NCI-H82 (cell line): ENCODE measurements at places on chromosomes 7 and 10.

DNA sequence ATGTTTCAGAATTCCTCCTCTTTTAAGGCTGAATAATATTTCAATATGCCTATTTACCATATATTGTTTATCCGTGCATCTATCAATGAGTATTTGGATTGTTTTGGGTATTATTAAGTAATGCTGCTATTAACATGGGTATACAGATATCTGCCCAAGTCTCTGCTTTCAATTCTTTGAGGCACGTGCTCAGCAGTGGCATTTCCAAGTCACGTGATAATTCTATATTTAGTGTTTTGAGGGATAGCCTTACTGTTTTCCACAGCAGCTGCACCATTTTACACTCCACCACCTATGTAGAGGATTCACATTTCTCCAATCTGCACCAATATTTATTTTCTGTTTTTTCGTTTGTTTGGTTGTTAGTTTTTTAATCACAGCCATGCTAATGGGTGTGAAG, 636.8 kb upstream of the ANKRD30A start:
- no peak for DNase-seq

DNA sequence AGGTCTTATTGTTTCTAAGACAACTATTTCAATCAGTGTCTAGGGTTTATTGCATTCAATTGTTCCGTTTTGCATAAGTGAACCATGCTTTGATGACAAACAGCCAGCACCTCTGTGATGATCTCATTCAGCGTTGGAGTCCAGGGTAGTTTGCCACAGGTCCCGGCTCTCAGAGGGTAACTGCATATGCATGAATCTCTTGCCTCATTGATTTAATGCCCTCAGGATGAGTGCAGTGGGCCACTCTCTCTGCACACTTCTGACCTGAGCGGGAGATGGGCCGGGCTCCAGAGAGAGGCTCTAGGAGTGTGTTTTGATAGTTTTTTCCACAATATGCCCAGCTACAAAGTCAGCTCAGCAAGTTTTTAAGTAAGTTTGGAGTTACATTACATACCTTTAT, 83.9 kb downstream of the HECW1 start:
- DNase-seq = no peak

- DNase-seq = no peak
These were observed 26.2 kb downstream of the ANTXRL start for GRCh38 chr10:46312953-46313352.

DNA sequence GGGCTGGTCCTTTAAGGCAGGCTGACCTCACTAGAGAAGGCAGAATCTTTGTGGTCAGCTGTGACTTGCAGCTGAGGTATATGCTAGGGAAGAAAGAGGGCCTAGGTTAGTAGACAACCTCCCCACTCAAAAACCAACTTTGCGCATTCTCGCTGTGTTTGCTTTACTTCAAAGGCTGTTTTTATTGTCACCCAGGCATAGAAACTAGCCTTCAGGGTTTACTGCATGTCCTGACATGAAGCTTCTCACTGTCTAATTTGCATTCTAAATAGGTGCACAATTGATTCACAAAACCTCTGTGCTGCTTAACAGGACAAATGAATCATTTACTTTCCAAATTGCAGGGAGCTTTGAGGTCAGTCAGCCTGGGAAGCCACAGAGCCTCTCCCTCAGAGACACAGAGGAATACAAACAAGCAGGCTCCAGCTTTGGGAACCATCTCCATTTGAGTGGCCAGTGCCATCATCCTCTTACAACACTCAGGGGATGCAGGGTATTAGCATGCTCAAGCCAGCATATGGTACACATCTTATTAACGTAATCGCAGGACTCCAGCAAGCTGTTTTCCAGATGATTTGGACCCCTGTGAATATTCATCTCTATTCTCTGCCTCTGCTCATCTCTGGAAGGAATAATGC, 596.4 kb upstream of the GHITM start:
- DNase-seq = peak; percentile 95

- DNase-seq = no peak
These were observed 47.0 kb upstream of the RPA3 start for GRCh38 chr7:7765422-7765821.

DNA sequence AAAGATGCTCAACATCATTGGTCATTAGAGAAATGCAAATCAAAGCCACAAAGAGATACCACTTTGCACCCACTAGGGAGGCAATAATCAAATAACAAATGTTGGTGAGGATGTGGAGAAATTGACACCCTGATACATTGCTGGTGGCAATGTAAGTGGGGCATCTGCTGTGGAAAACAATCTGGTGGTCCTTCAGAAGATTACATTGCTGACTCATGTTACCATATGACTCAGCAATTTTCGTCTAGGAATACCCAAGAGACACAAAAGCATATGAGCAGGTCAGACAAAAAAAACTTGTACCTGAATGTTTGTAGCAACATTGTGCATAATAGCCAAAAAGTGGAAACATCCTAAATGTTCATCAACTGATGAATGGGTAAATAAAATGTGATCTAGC, 4.9 kb upstream of the CLDN3 start:
- DNase-seq = peak; percentile 22

GRCh38 chr10:5981529-5981928, 4.2 kb upstream of the IL15RA start:
- no peak for DNase-seq

GRCh38 chr10:71259815-71260501, 47.6 kb downstream of the UNC5B start:
- peak; percentile 17 for DNase-seq

DNA sequence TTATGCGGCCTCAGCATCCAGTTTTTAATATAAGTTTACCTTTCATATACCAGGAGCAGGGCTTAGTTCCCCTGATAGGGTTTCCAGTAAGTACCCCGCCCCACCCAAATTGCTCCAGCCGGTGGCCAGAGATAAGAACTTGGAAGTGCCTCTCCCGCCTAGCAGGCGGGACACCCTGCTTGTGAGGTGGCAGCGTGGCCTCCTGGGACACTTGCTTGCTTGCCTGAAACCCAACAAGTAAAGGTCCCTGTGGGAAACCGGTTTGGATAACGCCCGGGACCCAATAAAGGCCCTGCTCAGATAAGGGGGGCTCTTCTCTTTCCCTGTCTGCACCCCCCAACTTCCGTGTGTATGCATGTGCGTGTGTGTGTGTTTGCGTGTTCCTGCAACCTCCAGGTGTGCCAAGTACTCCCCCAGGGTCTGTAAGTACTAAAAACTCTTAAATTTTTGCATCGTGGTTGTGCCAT, 154.3 kb downstream of the ARHGAP21 start:
- no peak for DNase-seq

DNA sequence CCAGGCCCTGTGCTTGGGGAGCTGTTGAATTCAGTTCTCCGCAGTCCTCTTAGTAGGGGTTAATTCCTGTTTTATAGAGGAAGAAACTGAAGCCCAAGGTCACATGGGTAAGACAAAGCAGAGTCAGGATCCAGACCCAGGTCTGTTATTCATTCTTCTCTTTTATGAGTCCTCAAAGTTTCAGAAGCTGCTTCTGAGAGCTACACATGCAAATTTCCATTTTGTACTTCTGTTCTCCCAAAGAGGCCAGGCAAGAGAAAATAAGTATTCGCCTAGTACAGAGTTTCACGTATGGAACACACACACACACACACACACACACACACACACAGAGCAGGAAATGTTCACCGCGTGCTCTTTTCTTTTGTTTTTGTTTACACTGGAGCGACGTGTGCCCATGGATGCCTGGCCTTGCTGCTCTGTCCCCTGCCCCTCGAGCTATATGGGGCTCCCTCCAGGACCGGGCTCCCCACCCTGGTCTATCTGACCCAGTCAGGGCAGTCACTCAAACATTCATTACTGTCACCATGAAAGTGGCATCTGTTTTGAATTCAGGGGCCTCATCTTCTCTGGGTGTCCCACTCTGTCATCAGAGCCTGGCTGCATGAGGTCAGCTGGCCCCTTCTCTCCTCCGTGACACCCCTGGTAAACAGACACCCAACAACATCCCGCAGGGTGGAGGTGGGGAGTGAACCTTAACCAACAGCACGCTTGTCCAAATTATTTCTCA, 84.4 kb downstream of the TNS3 start:
- DNase-seq = peak; percentile 80

GRCh38 chr10:79249186-79250121, 97.8 kb upstream of the PPIF start:
- no peak for DNase-seq

DNA sequence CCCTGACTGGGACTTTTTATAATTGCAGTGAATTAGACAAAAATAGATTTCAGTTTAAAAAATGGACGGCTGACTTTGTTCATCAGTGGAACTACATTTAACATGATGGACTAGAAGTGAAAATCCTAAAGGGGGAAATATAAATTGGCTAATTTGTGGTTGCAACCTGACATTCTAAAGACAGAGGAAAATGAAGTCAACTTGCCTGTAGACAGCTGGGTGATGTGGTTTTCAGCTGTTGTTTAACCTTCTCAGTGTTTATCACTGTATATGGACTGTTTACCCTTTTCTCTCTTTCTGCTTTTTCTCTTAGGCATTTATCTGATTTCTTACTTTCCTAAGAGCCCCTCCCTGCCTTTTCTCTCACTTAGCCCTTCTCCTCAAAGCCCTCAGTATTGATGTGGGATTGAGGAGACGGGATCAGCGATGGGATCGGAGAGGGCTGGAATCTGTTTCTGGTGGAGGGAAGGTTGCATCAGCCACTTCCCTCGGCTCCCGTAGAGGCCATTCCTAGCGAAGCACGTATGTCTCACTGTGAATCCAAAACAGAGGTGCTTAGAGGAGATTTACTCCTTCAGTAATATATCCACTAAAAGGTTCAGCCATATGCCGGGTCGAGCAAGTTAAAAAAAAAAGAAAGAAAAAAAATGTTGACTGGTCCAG, 109.0 kb upstream of the KLF6 start:
- peak; percentile 78 for DNase-seq

DNA sequence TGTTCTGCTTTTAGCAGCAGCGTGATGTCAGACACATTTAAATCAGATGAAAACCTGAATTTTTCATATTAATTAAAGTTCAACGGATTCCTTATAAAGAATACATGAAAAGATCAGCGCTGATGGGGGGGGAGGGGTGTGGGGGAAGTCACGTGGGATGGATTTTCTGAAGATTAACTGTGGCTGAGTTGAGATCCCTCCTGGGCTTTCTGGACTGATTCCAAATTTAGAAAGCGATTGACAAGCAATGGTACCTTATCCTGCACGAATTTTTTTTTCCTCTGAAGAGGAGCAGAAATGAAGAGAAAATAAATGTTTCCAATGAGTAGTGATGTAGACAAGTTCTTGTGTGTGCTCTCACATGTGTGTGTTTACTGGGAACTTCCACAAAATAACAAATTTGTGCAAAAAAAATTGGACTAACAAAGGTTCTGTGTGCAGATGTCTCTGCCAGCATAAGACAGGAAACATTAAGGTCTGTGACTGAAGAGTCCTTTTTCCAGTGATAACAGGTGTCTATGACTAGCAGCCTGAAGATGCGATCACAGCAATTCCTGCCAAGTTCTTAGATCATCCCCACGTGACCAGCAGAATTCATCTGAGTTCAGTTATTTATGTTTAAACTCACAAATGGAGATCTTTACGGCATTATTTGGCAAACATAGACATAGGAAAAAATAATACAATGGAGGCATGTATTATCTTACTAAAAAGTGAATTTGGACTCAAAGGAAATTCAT, 585.2 kb upstream of the CELF2 start:
- peak; percentile 86 for DNase-seq

- DNase-seq = no peak
These were observed 53.1 kb upstream of the KMT2E start for GRCh38 chr7:104960741-104961448.

DNA sequence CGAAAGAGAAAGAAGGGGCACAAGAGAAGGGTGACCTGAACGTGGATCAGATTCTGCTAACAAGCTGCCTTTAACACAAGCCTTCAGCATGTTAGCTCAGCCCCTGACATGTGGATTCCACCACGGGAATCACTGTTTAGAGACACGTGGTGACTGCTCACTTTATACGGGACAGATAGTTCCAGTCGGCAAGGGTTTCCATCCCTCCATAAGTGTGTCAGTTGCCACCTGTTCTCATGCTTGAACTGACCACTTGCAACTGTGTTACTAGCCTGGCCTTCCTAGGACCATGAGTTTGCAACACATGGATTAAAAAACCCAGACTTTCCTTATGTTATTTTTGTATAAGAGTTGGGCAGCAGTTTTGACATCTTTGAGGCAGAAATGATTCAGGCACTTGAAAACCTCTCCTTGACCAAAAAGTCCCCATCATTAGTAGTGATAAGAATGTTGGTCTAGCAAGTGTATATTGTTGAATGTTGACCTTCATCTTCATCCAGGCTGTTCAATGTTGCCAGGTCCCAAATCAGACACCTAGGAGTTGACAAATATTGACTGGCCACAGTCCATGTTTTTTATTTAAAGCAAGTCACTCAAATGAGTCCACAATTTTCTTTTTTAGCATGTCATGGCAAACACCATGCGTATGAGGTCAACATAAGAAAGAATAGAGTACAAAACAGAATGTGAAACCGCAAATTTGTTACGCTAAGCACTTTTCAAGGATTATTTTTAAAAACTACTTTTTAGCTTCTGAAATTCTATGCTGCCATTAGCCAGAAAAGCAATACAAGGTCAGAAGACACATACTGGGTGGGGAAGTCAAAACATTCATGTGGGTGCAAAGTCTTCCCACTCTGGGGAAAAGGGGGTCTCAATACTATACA, 101.6 kb downstream of the ABLIM1 start:
- no peak for DNase-seq
